ENCODE measurements at places on chromosomes 7 and 10.

DNA sequence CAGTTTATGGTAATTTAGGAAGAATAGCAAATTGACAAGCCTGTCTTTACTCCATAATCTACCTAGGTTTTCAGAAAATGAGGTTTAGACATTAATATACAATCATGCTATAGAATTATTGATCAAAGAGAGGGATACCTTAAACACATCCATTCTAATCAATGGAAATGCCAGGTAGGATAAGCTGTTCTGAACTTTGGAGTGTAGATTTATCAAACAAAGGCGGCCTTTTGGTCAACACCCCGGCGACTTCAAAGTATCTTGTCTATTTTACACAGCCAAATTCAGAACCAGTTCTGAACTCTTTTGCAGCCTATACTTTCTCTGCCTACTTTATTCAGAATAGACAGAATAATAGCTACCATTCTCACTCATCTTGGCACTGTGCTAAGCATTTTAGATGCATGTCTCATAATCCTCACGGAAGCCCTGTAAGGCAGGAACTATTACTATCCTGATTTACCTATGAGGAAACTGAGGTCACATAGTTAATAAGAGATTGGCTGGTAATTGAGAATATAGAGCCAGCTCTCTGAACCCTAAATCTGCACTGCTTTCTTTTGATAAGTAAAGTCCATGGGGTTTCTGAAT, 641.9 kb upstream of the LRRTM3 start:
- no peak for DNase-seq

DNA sequence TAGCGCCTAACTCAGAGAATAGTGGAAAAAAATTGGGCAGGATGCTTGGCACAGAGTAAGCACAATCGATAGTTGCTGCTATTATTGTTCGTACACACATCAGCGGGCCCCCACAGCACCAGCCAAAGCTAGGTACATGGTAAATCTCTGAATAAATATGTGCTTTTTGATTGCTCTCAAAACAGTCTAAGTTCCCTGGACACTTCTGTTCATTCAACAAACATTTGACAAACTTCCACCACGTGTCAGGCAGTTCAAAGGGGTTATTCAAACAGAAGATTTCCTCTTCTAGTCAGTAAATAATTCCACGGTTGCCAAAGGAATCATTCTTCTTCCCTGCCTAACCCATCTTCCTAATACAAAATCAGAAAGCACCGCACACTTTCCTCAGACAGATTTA, 150.8 kb downstream of the DGKI start:
- DNase-seq, result no peak

GRCh38 chr10:2439983-2440382, 627.4 kb upstream of the PFKP start:
- DNase-seq, result no peak

DNA sequence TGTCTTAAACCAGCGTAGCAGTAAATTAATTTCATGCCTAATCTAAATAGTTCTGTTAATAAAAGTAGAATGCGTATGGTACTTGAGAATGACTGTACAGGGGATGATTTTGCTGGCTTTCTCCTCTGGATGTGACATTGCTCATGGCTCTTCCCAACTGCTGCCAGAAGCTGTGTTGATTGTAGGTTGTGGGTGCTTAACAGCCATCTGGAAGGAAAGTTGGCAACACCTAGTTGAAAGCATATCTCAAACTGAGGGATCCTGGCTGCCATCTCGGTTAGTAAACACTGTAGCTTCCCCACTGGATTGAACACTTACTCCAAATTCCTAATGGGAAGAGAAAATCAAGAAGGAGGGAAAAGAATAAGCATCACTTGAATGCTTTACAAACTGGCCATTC, 130.9 kb downstream of the NXPH1 start:
- no peak for DNase-seq

GRCh38 chr10:25105262-25105661, 69.5 kb upstream of the GPR158 start:
- no peak for DNase-seq

- DNase-seq, result no peak
Measured at GRCh38 chr7:155529346-155529745, 17.0 kb downstream of the CNPY1 start.

- DNase-seq, result no peak
Measured at GRCh38 chr7:41052201-41052600, 650.7 kb downstream of the INHBA start.

Data from CD4-positive, alpha-beta T cell treated with Interleukin-17A for 4 hours (primary cell).